Upper lobe of left lung (tissue), 6 donors: ENCODE measurements at places on chromosomes 13 and 19. TPM values are rescaled to one million over a fixed set of nuclear protein-coding genes. Genes with fewer than 3 reads are reported as not detected.

TEX26 gene
- not detected for total RNA-seq

KLK14 gene
- not detected for total RNA-seq

SERP2 gene
- 2.7 TPM for total RNA-seq

MBD3L5 gene
- total RNA-seq: not detected

KL gene
- 4.7 TPM for total RNA-seq

FFAR1 gene
- not detected for total RNA-seq

SIGLEC9 gene
- total RNA-seq: 21.4 TPM

LRRC63 gene
- 1.2 TPM for total RNA-seq

HSD11B1L gene
- total RNA-seq: 17.8 TPM

HIF3A gene
- 55.7 TPM for total RNA-seq

SMIM44 gene
- not detected for total RNA-seq

KANK2 gene
- 220 TPM for total RNA-seq

ZNF541 gene
- total RNA-seq: 0.54 TPM

CEACAM19 gene
- total RNA-seq: 7.6 TPM

MVB12A gene
- total RNA-seq: 38.1 TPM

COX7A1 gene
- 31.7 TPM for total RNA-seq

NTF4 gene
- 4.2 TPM for total RNA-seq

C13orf46 gene
- 17.0 TPM for total RNA-seq

SAFB gene
- 81.4 TPM for total RNA-seq

CGB8 gene
- not detected for total RNA-seq

GNG7 gene
- total RNA-seq: 7.7 TPM

TMEM221 gene
- not detected for total RNA-seq

DPF1 gene
- total RNA-seq: not detected

LGALS7B gene
- not detected for total RNA-seq

CTXN1 gene
- 23.3 TPM for total RNA-seq

TPTE2 gene
- total RNA-seq: not detected

CD70 gene
- total RNA-seq: 1.3 TPM

SHC2 gene
- total RNA-seq: 10.5 TPM

TNNT1 gene
- 2.0 TPM for total RNA-seq

PLIN4 gene
- total RNA-seq: 2.7 TPM

CGB3 gene
- total RNA-seq: not detected

AZU1 gene
- 4.9 TPM for total RNA-seq

SHISA7 gene
- total RNA-seq: not detected

CYP4F8 gene
- not detected for total RNA-seq

LAIR1 gene
- 91.7 TPM for total RNA-seq

TEX29 gene
- total RNA-seq: 0.63 TPM

SUPT5H gene
- total RNA-seq: 116 TPM

CAPN12 gene
- 93.2 TPM for total RNA-seq

PALM3 gene
- 0.15 TPM for total RNA-seq

SGCG gene
- 3.8 TPM for total RNA-seq

PLK5 gene
- total RNA-seq: not detected

KANK3 gene
- 27.7 TPM for total RNA-seq

NCR1 gene
- 1.6 TPM for total RNA-seq

PCDH17 gene
- total RNA-seq: 67.9 TPM

ZNF583 gene
- total RNA-seq: 4.9 TPM

PNMA8C gene
- under 0.01 TPM for total RNA-seq

GADD45B gene
- total RNA-seq: 93.2 TPM

WDFY2 gene
- 22.0 TPM for total RNA-seq

PABPC3 gene
- total RNA-seq: 0.20 TPM

CGB2 gene
- not detected for total RNA-seq

VSTM1 gene
- 3.0 TPM for total RNA-seq

RNF17 gene
- not detected for total RNA-seq

SLC8A2 gene
- 0.15 TPM for total RNA-seq

HIPK4 gene
- total RNA-seq: 0.69 TPM

CC2D1A gene
- total RNA-seq: 87.8 TPM

SRRM5 gene
- total RNA-seq: 0.30 TPM
